Activated CD4-positive, alpha-beta memory T cell treated with anti-CD3 and anti-CD28 coated beads for 36 hours (primary cell): ENCODE measurements at places on chromosomes 16 and 17. TPM values are rescaled to one million over a fixed set of nuclear protein-coding genes. Genes with fewer than 3 reads are reported as not detected.

GRCh38 chr17:77681861-77682260 lies 276.6 kb upstream of the TNRC6C start:
- DNase-seq: no peak
- H3K27ac ChIP-seq: no peak overlapping the region
- H3K36me3 ChIP-seq: no peaks in the 10 kb centered on the region
- no peaks in the 10 kb centered on the region for H3K4me1 ChIP-seq

- H3K4me1 ChIP-seq: peaks cover 34% of the 10 kb centered on the region
- peak overlapping the region; percentile 97 for H3K27ac ChIP-seq
- H3K36me3 ChIP-seq: no peaks in the 10 kb centered on the region
- peak; percentile 26 for DNase-seq
- H3K4me3 ChIP-seq: peak overlapping the region; percentile 98
Measured at GRCh38 chr16:31071861-31072260, 2.2 kb downstream of the ZNF668 start.

GRCh38 chr16:13307255-13307654 lies 405.9 kb downstream of the SHISA9 start:
- no peaks in the 10 kb centered on the region for H3K36me3 ChIP-seq
- H3K27ac ChIP-seq: no peak overlapping the region
- H3K4me1 ChIP-seq: no peaks in the 10 kb centered on the region
- no peak for DNase-seq
- H3K4me3 ChIP-seq: no peak overlapping the region

NUP85 gene
- 125 TPM for total RNA-seq

- H3K4me1 ChIP-seq: peaks cover 24% of the 10 kb centered on the region
- H3K27me3 ChIP-seq: peaks cover 32% of the 10 kb centered on the region
- no peak for DNase-seq
- no peaks in the 10 kb centered on the region for H3K36me3 ChIP-seq
- peak overlapping the region; percentile 38 for H3K4me3 ChIP-seq
Measured at GRCh38 chr16:2472885-2473445, 1.9 kb downstream of the NTN3 start.

CACNG5 gene
- total RNA-seq: not detected

GRCh38 chr17:17874478-17874877 lies 37.7 kb upstream of the SREBF1 start:
- no peak overlapping the region for H3K4me3 ChIP-seq
- no peak for DNase-seq
- H3K27ac ChIP-seq: no peak overlapping the region

GRCh38 chr17:39606434-39607056 lies 1.2 kb downstream of the NEUROD2 start:
- H3K4me3 ChIP-seq: no peak overlapping the region
- no peaks in the 10 kb centered on the region for H3K36me3 ChIP-seq
- no peak overlapping the region for H3K27ac ChIP-seq

MYCBPAP gene
- total RNA-seq: 8.5 TPM

- peaks cover 15% of the 10 kb centered on the region for H3K4me1 ChIP-seq
- peaks cover 3% of the 10 kb centered on the region for H3K27me3 ChIP-seq
- DNase-seq: no peak
- no peak overlapping the region for H3K27ac ChIP-seq
Measured at GRCh38 chr16:19382084-19382801, 35.4 kb upstream of the TMC5 start.

GRCh38 chr16:89619840-89620239 lies 6.4 kb downstream of the DPEP1 start:
- H3K4me3 ChIP-seq: no peak overlapping the region
- peaks cover 7% of the 10 kb centered on the region for H3K4me1 ChIP-seq
- H3K27ac ChIP-seq: no peak overlapping the region
- peaks cover 12% of the 10 kb centered on the region for H3K27me3 ChIP-seq

EPOP gene
- total RNA-seq: 38.0 TPM

DNA sequence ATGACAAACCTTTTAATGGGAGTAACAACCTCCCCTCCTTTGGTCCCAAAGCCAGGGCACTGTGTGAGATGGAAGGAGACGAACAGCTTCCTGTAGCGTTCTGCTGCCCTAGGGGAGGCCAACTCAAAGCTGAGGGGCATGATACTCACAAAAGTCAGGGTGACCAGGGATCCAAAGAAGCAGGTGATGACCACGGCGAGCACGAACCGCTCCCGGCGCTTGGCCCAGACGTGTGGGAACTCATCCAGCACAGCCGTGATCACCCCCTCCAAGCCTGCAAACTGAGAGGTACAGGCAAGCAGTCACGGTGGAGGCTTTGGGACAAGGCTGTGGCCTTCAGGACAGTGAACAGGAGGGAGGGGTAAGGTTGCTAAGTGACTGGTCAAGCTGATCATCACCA lies 25.1 kb downstream of the SLC6A4 start:
- no peaks in the 10 kb centered on the region for H3K36me3 ChIP-seq
- no peak overlapping the region for H3K27ac ChIP-seq
- no peak for DNase-seq
- H3K27me3 ChIP-seq: peaks cover 14% of the 10 kb centered on the region
- H3K4me3 ChIP-seq: no peak overlapping the region
- H3K4me1 ChIP-seq: no peaks in the 10 kb centered on the region

DNA sequence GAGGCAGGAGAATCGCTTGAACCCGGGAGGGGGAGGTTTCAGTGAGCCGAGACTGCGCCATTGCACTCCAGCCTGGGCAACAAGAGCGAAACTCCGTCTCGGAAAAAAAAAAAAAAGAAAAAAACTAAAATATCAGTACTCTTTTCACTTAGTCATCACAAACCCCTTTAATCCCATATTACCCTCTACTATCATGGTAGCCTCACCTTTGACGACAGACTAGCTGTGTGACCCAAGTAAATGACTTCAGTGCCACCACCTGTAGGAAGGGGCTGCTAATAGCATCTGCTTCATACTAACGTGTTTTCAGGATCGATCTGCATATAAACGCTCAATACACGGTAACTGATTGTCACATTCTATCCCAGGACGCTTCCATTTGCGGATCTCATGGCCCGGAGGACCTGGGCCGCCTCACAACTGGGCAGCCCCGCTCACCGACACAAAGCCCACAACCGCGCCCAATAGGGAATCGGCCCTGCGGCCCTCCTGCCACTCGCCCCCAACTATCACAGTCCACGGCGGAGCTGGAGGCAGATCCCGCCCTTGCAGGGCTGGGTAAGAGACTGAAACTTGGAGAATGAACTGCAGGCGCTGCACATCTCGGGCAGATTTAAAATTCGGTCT lies 1.1 kb upstream of the ZNF263 start:
- H3K27ac ChIP-seq: peak overlapping the region; percentile 99
- peaks cover 31% of the 10 kb centered on the region for H3K4me1 ChIP-seq
- no peaks in the 10 kb centered on the region for H3K27me3 ChIP-seq
- H3K36me3 ChIP-seq: peaks cover 36% of the 10 kb centered on the region
- H3K4me3 ChIP-seq: peak overlapping the region; percentile 91

DNA sequence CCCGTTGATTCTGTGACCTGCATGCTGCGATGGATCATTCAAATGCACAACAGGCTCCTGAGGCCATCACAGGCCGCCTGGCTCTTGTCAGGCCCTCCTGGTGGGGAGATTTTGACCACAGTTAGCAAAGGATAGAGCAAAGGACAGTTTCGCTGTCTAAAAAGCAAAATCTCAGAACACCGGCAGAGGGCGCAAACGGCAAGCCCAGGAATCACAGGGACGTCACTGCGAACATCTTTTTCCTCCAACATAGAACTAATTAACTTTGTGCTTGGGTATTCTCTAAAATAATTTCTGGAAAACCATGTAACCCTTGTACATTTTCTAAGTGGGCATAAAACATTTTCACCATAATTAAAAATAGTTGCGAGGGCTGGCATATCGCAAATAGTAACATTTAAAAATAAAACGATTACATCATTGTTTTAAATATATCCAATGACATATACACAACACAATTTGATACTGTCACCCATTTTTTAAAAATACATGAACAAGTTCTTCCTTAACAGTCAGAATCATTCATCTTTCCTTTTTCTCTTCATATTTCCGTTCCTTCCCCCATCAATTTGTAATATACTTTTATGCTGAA lies 19.7 kb upstream of the SLC47A1 start:
- no peaks in the 10 kb centered on the region for H3K27me3 ChIP-seq
- H3K4me1 ChIP-seq: peaks cover 3% of the 10 kb centered on the region
- peak; percentile 76 for DNase-seq

KREMEN2 gene
- not detected for total RNA-seq

GRCh38 chr17:52227926-52228325 lies 69.4 kb upstream of the CA10 start:
- no peak overlapping the region for H3K4me3 ChIP-seq
- H3K4me1 ChIP-seq: no peaks in the 10 kb centered on the region
- no peak overlapping the region for H3K27ac ChIP-seq
- no peaks in the 10 kb centered on the region for H3K27me3 ChIP-seq

DNA sequence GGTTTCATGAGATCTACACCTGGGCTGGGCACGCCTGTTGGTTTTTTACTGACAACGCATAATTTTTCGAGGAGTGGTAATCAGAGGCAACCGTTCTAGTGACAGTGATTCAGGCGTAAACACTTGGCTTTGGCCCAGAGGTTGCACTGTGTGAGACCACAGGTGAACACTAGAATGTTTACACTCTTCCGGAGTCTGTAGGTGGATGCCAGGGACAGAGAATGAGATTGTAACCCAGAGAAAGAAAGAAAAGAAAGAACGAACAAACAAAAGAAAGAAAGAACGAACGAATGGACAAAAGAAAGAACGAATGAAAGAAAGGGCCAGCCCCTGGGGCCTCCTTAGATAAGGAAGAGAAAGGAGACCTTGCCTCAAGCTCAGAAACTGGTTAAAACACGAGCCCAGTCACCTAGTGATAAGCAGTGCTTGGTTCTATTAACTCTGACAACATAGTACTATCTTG lies 113.2 kb downstream of the PRKCB start:
- peak overlapping the region; percentile 77 for H3K27ac ChIP-seq
- peak overlapping the region; percentile 37 for H3K4me3 ChIP-seq
- no peaks in the 10 kb centered on the region for H3K27me3 ChIP-seq
- H3K4me1 ChIP-seq: peaks cover 90% of the 10 kb centered on the region

PRAC2 gene
- total RNA-seq: not detected

DNA sequence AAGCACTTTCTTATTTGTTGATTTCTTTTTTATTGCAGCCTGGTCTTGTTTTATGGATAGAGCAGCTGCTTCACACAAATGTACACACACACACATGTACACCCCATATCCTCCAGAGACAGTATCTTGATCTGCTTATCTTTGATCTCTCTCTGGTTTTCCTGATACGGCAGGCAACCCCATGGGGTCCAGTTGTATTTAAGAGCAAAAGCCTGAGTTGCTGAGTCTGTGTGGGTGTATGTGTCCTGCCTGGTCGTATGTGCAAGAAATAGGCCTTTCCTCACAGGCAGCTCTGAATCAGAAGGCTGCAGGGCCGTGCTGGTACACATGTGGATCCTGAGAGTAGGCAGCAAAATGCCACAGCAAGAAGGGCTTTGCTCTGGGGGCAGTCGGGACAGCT lies 14.6 kb upstream of the LGALS9 start:
- H3K27me3 ChIP-seq: no peaks in the 10 kb centered on the region
- peaks cover 55% of the 10 kb centered on the region for H3K4me1 ChIP-seq
- peak; percentile 24 for DNase-seq

DNA sequence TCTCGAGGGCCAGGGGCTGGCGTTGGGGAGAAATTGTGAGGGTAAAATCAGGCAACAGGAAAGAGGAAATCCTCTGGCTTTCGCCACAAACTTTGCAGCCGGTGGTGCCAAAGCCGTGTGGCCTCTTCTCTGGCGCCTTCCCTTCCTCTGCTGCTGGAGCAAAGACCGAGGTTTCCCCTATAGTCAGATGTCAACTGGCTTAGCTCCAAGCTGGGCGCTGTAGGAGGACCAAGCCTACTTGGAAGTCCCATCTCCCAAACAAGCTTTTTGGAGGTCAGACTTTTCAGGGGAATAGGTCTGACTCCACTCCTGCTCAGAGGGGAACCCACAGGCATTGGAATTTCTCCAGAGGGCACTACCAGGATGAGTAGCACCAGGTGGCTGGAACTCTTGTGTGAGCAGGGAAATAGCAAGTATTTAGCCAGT lies 5.0 kb downstream of the IGFBP4 start:
- no peak for DNase-seq
- peaks cover 1% of the 10 kb centered on the region for H3K27me3 ChIP-seq
- no peak overlapping the region for H3K27ac ChIP-seq
- peaks cover 47% of the 10 kb centered on the region for H3K4me1 ChIP-seq
- H3K36me3 ChIP-seq: no peaks in the 10 kb centered on the region

HES7 gene
- 2.8 TPM for total RNA-seq

DNA sequence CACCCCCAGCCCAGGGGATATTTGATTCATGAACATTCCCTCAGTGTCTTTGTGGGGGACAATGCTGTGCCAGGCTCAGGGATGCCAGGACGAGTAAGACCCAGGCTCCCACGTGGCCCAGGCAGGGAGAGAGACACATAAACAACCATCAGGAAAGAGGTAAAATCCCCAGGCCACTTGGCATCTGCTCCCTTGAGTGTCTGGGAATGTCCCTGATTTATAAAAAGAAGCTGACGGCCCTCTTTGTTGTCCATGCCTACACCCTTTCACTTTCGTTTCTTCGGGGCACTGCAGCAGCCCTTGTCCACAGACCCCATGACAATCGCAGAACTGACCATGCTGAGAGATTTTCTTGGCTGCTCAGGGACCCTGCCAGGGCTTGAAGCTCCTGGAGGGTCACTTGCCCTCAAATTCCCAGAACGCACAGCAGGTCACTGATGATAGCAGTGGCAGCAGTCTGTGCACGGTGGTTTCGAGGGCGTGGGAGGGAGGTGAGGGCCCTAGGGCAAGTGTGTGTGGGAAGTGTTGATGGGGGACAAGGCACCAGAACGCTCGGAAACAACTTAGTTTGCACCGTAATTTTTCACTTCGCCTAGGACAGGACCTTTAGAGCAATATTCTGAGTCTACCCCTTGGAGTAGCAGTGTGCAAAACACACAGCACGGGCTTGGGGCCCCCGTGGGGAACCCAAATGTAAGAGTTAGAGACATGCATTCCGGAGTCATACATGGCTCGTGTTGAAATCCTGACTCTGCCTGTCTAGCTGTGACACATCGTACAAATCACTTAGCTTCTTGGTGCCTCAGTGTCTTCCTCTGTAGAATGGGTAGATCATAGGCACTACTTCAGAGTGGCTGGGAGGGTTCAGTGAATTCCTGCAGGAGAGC lies 4.7 kb downstream of the NOD2 start:
- peaks cover 34% of the 10 kb centered on the region for H3K36me3 ChIP-seq
- peaks cover 88% of the 10 kb centered on the region for H3K4me1 ChIP-seq
- peak; percentile 85 for DNase-seq
- H3K27me3 ChIP-seq: no peaks in the 10 kb centered on the region
- H3K4me3 ChIP-seq: peak overlapping the region; percentile 78
- peak overlapping the region; percentile 98 for H3K27ac ChIP-seq

SERPINF2 gene
- total RNA-seq: not detected
